ENCODE measurements at places on chromosomes 16 and 17.

DNA sequence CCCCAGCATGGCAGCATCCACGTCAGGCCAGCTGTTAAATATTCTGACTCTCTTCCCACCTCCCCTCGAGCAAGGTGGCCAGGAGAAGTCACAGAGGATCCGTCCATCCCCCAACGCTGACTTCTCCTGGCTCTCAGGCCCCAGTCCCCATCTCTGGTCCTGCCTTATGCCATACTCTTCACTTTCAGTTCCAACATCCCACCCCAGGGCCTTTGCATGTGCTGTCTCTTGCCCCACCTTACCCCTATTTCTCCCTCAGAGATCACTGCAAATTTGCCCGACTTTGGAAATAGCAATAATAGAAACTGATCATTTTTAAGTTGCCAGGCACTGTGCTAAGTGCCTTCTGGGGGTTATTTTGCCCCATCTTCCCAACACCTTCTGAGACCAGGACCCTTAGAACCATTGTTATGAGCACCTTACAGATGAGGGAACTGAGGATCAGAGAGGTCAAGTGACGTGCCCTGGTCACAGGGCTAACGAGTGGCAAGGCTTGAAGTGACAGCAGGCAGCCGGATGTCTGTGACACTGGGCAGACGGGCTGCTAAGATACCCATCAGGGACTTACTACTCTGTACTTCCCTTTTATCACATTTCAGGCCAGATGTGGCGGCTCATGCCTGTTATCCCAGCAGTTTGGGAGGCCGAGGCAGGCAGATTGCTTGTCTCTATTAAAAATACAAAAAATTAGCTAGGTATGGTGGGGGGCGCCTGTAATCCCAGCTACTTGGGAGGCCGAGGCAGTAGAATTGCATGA, 17.7 kb downstream of the HID1 start:
- DNase-seq = no peak

DNA sequence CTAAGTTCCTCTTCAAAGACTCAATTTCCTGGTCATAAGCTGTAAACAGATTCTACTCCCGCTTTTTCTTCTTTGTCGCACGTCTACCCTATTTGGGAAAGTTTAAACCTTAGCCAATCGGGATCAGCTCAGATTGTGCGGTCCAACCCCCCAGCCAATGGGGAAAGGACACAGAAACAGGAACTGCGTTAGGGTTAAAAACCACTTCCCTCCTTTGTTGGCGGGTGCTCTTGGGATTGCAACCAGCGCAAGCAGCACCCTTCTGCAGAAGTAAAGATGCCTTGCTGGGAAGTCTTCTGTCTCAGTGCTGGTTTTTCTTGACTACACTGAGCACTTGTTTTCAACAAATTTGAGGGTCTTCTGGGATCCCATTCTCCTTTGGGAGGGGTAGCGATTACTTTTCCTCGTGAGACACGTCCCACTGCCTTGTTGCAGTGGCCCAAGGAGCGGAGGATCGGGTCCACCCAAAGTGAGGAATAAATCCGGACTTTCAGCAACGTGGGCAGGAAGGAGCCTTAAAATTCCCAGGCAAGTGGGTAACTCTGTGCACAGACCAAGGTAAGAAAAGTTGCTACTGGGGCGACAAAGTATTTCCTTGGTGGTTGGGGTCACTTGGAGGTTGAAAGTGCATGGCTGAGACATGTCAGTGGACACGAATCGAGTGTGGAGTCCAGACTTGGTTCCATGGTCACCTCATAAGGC, 1.0 kb upstream of the YPEL3 start:
- DNase-seq = peak; percentile 33

GRCh38 chr16:35752773-35753558, 2293.6 kb downstream of the TP53TG3F start:
- DNase-seq = no peak

DNA sequence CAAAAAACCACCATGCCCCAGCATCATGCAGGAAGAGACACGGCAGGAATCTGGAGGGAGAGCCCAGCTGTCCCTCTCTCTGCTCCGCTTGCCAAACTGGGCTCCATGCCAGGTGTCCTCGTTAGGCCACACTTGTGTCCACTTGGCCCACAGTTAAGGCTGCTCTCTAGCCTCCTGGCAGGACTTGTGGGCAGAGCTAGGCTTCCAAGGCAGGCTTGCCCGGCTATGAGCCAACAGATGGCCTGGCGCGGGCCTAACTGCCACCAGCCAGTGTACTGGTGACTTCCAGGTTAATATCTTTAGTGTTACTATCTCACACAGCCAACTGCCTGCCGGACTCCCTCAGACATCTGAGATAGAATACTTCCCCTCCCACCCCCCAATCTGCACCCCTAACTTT, 10.6 kb downstream of the ATP6V0D1 start:
- no peak for DNase-seq

- DNase-seq = no peak
Measured at GRCh38 chr17:66951605-66951953, 12.9 kb upstream of the CACNG4 start.

DNA sequence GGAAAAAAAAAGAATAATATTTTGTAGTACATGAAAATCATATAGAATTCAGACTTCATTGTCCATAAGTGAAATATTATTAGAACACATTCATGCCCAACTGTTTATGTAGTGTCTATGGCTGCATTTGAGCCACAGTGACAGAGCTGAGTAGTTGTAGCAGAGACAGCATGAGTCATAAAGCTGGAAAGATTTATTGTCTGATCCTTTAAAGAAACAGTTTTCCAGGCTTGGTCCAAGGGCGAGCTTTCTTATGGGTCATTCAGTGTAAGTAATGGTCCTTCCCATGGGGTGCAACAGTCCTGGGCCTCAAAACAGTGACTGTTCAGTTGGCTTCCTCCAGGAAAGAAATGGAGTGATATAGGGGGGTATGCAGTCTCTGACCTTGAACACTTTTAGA, 260.2 kb downstream of the HS3ST4 start:
- DNase-seq = no peak

GRCh38 chr16:9256196-9256595, 164.8 kb downstream of the HAPSTR1 start:
- no peak for DNase-seq

DNA sequence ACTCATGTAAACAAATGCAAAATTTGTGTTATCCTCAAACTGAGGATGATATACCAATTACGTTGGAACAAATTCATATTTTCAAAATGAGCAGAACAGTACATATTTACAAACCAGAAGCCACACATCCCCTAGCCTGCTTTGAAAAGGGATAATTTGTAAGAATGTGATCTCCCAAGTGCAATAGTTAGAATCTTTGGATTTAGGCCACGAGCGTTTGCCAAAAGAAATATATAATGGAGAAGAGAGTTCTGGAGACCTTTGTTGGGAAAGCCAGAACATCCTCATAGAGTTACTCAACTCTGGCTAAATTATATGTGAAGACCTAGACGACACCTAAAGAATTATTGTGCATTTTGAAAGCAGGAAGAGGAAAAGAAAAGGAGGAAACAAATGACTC, 449.3 kb downstream of the KCNJ2 start:
- no peak for DNase-seq

- no peak for DNase-seq
Measured at GRCh38 chr17:4999430-5000093, 1.8 kb downstream of the KIF1C start.

- no peak for DNase-seq
Measured at GRCh38 chr17:27038676-27039075, 255.2 kb upstream of the WSB1 start.

DNA sequence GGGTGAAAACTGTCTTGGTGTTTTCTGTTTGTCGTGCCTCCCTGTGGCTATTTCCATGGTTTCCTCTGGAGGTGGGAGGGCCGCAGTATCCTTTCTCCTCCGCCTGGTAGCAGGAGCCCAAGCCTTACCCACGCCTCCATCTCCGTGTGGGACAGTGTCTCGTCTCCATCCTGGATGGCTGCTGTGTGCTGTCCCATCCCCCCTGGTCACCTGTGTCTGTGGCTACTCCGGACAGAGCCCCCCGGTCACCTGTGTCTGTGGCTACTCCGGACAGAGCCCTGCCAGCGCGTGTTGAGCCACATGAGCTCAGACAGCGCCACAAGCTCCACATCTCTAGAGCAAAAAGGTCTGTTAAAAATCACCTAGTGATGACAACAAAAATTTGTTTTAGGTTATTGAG, 198.2 kb upstream of the CHMP6 start:
- no peak for DNase-seq

DNA sequence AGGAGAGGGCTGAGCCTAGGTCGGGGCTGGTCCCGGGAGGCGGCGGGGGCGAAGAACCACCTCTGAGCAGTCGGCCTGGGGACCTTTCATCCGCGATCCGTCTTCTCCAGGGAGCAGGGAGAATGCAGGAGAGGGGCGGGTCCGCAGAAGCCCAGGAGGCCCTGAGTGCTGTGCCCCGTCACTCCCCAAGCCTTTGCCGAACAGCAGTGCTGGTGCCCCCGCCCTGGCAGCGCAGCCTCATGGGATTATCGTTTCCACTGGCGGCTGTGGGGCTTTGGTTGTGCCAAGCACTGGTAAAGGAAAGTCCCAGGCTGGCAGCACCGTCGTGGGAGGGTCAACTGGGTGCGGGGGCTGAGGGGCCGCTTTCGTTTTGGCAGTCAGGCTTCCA, 631 bp downstream of the TBL3 start:
- no peak for DNase-seq
